ENCODE measurements at places on chromosomes 6 and 20.

DNA sequence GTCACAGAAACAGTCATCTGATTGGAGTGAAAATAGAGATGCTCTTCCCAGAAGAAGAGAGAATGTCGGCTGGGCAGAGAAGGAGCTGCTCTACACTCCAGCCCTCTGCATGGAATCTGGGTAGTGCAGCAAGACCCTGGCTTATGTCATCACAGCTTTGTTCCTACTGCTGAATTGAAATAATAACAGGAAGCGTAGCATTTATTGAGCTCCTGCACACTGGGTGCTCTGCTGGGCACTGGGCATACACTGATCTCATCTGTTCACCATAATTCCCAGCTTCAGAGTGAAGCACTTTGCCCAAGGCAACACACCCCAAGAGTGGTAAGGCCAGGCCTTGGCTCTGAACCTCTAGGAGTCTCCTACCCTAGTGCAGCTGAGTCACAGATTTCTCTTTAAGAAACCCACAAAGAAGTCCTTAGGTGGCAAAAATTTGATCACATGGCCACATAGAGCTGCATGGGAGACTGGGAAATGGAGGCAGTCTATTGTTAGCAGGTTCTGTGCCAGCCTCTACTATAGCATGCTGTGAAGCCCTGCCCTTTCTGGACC is 3.9 kb upstream of the SDCBP2 start:
- DNase-seq: no peak

DNA sequence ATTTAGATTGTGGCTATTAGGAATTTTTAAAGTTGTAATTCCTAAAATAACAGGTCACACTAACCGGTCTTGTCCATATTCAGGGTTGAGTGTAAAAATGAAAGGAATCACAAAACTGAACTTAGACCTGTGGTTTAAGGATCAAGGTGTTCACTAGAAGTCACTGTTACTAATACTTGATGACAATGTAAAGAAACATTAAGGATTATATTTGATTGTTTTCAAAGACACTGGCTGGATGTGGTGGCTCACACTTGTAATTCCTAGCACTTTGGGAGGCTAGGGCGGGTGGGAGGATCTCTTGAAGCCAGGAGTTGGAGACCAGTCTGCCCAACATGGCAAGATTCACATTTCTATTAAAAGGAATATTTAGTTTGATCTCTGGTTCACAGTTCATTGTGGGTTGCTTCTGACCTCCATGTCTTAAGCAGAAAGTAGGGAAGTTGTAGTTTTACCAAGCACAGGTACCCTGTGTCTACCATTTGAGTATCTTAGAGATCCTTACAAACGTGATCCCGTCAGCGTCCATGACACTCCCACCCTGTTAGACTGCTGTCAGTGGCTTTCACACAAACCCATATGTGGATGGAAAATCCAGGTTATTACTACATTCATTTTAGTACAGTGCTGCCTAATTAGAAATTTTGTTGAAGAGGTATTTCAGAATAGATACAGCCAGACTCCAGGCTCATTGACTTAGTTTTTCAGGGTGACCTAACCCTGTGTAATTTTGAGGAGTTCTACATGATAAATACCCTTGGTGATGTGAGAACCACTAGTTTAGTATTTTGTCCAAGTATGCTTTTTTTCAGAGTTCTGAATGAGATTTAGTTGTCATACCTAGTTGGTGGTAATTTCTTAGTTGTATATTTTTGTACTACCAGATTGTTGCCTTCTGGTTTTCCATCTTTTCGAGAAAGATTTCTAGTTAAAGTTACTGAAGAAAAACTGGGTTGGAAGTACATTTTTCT is 10.2 kb downstream of the SRSF3 start:
- DNase-seq: no peak

- DNase-seq: no peak
Measured at GRCh38 chr6:11224252-11224965, 8.1 kb downstream of the NEDD9 start.

DNA sequence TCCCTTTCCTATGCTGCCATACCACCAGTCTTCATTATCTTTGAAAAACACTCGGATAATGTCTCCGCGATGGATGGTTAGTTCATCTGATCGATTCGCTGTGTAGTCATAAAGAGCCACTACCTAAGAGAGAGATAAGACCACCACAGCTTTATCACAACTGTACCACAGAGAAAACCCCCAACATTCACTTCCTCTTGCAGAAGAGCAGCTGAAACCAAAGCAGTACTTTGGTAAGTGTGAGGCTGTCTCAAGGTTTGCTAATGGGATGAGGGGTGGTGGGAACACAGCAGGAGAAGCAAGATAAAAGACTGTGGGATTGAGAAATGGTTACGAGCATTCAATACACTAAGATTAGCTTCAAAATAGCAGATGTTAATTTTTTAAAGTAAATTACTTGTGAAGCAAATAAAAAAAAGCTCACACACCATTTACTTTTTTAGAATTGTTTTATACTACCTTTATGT is 142.1 kb downstream of the MYB start:
- no peak for DNase-seq

DNA sequence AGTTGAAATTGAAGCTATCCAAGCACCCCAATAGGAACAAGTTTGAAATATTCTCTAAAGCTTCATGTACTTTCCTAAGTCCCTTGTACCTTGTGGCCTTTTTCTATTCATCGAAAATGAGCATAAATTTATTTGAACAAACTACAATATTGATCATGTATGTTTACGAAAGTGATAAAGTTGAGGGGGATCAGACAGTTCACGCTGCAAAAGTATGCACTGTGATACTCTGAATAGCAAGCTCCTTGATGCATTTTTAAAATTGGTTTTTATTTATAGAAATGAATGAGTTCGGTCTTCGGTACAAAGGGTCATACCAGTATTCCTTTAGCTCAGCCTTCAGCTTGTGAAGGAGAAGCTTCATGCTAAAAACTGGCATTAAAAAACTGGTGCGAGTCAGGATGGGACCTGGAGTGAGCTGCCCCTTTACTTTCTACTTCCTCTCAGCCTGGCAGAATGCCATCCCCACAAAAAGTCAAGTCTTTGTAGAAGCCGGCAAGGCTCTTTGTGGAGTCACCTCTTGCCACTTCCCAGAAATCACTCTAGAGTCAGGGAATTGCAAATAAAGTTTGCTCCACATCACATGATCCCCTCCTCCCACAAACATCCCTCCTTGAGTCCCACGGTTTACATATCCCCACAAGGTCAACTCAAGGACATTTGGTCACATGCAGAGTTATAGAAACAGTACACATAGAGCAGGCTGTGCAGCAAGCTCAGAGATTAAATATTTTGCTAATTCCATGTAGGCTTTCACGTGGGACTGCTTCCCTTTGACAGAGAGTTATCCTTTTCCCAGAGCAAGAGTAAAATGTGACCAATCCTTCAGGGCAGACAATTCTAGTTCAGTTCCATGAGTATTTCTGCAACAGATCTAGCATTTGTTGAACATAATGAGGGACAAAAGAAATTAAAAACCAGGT is 34.6 kb upstream of the ADGRF1 start:
- DNase-seq: no peak

GRCh38 chr6:39918831-39919230 is 15.4 kb downstream of the MOCS1 start:
- DNase-seq: no peak

- DNase-seq: no peak
Measured at GRCh38 chr6:117613920-117614560, 11.7 kb upstream of the GOPC start.

- no peak for DNase-seq
Measured at GRCh38 chr20:13291157-13291556, 70.1 kb downstream of the ISM1 start.
